HuH-7 (cell line): ENCODE measurements at places on chromosomes 16 and 17.
A peak's percentile ranks its signal among the peaks of the same experiment; 100 is the strongest.

GRCh38 chr16:68300734-68301459 is 9.8 kb downstream of the SLC7A6OS start:
- DNase-seq: no peak

DNA sequence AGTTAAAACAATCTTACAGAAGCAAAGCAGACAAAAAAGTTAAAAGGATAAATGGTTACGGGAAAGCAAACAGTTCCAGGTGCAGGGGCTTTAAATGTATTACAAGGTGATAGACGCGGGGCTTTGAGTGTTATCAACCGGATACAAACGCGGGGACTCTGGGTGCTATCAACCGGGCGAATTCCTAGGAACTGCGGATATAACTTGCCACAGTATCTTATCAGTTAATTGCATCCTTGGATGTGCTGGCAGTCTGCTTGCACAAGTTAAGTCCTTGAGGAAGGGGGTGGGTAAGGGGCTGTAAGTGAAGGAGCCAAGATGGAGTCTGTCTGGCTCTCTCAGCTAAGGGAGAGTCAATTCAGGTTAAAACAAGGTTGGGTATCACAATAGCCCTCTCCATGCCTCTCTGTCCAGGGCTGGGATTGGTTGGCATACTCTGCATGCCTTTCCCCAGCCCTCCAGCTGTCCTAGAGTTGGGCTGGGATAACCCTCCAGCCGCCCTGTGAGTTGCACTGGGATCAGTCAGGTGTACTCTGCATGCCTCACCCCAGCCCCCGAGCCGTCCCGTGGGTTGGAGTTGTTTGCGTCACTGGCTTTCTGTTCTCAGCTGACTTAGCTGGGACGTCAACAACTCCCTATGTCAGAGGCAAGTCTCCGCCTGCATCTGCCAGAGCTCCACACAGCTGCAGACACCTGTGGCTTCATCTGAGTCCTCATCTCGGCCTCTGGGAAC is 40.9 kb downstream of the TMEM235 start:
- DNase-seq: no peak

DNA sequence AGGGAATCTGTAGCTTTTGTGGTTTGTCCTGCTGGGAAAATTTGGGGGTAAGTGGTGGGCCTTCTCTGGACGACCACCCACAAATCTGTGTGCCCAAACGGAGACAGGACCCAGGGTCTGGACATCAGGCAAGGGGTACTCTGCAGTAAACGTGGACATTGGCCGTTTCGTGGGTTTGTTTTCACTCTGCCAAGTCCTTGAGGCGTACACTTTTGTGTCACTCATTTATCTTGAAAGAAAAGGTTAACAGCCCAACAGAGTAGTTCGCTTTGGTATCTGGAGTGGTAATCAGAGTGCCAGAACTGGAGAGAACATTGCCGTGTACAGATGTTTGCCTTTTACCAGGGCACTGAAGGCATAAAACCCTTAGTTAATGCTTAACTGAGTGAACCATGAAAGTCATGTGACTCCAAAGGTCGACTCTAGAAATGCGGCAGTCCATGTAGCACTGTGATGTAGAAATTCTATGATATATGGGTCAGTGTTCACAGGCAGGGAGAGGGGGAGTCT is 15.4 kb downstream of the NAA60 start:
- DNase-seq: peak; percentile 88

DNA sequence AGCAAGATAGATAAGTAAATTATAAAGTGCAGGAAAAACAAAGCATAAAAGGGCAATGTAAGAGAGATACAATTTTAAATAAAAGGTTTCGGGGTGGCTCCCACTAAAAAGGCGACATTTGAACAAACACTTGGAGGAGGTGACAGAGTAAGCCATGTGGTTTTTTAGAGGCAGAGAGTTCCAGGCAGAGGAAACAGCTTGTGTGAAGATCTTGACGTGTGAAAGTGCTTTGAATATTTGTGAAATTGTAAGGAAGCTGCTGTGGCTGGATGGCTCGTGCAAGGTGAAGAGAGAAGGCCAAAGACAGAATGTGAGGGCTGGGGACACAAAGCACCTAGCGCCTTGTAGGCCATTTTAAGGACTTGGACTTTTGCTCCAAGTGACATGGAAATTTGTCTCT is 28.6 kb upstream of the HYDIN start:
- no peak for DNase-seq

DNA sequence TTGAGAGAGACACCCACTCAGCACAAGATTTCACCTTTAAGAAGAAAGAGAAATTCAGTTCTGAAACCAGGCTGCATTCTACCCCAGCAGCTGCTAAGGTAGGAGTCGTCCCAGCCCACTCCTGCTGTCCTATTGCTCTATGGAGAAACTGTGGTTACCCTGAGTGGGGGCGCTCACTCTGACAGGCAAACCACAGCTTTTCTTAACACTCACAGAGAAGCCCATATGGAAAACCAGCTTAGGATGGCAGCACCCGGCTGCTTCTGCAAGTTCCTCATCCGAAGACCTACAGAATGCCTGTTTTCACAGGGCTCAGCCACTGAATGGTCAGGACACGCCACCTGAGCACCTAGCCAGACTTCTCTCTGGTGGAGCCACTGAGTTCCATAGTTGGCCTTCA is 7.5 kb downstream of the ATP5PD start:
- DNase-seq: no peak

GRCh38 chr17:17446666-17447155 is 30.1 kb upstream of the MED9 start:
- DNase-seq: no peak

DNA sequence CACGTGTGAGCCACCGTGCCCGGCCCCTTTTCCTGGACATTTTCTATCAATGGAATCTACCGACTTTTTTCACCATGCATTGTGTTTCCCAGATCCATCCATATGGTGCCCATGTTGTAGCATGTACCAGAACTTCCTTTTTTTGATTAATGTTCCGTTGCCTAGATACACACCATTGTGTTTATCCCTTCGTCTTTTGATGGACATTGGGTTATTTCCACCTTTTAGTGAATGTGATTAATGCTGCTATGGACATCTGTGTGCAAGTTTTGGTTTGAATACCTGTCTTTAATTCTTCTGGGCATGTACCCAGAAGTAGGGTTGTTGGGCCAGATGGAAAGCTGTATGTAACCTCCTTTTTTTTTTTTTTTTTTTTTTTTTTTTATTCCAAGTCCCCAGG is 79.8 kb downstream of the NT5M start:
- DNase-seq: no peak

DNA sequence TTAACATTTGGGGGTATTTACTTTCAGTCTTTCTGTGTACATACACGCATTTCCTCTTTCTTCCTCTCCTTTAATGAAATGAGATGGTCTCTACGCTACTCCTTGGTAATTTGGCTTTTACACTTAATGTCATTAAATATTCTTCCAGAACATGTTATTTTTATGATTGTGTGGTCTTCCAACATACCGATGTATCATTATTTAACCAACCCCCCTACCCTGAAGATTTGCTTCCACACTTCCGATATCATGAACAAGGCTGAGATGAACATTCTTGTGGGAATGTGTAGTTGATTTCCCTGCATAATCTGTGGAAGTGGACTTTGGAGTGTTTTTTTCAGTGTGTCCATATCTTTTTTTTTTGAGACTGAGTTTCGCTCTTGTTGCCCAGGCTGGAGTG is 2.3 kb upstream of the PGS1 start:
- no peak for DNase-seq

DNA sequence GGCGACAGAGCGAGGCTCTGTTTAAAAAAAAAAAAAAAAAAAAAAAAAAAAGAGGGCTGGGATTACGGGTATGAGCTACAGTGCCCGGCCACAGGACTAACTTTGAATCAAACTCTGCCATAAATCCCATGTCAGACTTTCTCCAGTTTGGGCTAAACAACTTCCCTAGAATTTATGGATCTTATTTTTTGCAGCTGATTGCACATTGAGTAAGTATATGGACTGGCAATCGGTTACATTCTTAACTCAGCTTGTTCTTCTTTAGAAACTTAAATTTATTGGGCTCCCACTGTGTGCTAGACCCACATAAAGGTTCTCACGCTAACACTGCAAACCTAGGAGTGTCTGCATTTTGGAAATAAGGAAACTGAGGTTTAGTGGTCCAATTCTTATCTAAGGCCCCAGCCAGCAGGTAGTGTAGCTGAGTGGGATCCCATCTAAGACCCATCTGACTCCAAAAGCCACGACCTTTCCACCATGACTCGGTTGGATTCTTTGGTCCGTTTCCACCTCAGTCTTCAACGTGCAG is 718 bp upstream of the CBFB start:
- DNase-seq: no peak

- DNase-seq: no peak
Observed at GRCh38 chr17:50037321-50038107, 18.4 kb upstream of the ITGA3 start.

- DNase-seq: no peak
Observed at GRCh38 chr17:48150597-48151001, 43.0 kb downstream of the SNX11 start.

DNA sequence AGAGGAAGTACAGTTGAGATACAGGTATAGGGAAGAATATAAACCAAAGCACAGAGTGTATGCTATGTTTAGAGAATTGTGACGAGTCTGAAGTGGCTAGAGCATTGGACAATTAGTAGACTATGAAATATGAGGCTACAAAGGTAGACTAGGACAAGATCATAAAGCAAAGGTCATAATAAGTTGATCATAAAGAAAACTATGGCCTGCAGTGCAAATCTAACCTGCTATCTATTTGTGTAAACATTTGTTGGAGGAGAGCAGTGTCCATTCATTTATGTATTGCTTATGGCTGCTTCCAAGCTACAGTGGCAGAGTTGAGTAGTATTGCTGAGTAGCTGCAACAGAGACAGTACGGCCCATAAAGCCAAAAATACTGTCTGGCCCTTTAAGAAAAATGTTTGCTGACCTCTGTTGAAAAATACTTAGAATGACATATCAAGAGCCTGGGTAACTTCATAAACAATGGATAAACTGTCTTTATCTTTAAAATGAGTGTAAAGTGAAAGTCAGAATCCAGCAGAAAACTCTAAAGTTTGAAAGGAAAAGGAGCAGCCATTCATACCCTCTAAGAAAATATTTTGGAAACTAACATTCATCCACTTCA is 14.5 kb upstream of the OR1E2 start:
- no peak for DNase-seq

GRCh38 chr17:80780381-80781198 is 211.1 kb upstream of the CHMP6 start:
- DNase-seq: no peak

GRCh38 chr16:58518083-58518979 is 3.0 kb downstream of the SETD6 start:
- no peak for DNase-seq

GRCh38 chr17:41682631-41683030 is 6.1 kb upstream of the EIF1 start:
- no peak for DNase-seq

- no peak for DNase-seq
Observed at GRCh38 chr17:50290933-50291332, 16.7 kb downstream of the TMEM92 start.

- no peak for DNase-seq
Observed at GRCh38 chr16:66886321-66886720, 6.0 kb downstream of the PDP2 start.

GRCh38 chr16:24953721-24954120 is 61.4 kb downstream of the ARHGAP17 start:
- DNase-seq: no peak

DNA sequence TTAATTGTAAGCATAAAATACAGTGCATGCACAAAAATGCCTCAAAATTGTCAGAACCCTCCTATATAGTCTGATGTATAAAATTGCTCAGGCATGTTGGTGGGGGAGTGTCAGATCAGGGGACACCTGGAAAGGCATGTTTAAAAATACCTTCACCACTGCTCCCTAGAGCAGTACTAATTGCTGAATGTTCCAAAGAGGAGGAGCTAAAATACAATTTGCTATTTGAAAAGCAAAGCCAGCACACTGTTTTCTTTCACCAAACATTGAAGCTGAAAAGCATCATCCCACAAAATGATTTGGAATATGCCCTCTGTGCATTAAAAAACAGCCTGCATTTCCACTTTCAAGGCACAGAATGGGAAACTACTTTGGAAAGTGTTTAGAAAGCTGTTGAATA is 2.6 kb downstream of the ADAMTS18 start:
- DNase-seq: no peak

GRCh38 chr17:75088465-75089417 is 987 bp downstream of the SLC16A5 start:
- DNase-seq: no peak

GRCh38 chr16:12203780-12204351 is 227.3 kb downstream of the SNX29 start:
- no peak for DNase-seq

- DNase-seq: no peak
Observed at GRCh38 chr16:78780808-78781207, 681.4 kb downstream of the WWOX start.

GRCh38 chr16:85524630-85525419 is 88.3 kb upstream of the GSE1 start:
- DNase-seq: peak; percentile 89

DNA sequence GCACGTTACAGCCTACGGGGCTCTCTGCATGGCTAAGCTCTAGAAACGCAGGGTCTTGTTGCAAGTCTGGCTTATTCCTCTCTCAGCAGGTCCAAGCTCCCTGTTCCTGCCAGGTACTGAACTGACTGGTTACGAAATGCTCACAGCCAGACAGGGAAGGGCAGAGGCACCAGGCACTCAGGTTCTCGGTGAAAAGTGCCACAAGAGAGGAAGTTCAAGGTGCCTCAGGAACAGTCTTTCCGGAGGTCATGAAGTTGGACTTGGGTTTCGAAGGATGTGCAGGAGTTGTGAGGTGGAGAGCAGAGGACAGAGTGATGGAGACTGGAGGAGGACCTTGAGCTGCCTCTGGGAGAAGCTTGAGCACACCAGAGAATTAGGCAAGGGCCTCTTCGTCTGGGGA is 124.7 kb upstream of the GSE1 start:
- no peak for DNase-seq

GRCh38 chr17:81161972-81162371 is 3.3 kb upstream of the PVALEF start:
- no peak for DNase-seq

- no peak for DNase-seq
Observed at GRCh38 chr16:77869997-77870813, 81.8 kb downstream of the VAT1L start.

DNA sequence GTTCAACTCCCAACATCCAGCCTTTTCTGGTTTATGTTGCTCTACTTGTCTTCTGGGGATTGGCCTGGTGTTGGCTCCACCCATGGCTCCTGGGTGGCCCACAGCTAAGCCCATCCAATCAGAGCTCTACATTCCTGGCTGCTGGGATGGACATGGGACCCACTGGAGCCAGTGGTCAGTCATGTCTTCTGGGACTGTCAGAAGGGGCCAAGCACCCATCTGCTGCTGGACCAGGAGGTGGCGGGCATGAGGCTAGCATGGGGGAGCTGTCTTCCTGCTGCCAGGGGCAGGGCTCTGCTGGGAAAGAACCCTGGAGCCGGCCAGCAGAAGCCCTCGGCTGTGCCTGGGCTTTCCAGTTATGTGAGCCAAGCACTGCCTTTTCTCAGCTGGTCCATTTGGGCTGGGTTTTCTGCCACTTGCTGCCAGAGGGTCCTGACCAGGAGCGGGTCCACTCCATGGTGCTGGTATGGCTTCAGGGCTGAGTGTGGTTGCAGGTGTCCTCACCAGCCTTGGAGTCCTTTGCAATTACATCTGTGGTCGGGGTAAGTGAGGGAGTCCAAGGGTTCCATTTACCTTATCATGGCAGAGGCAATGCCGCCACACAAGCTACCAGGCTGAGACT is 17.4 kb upstream of the ZNF469 start:
- no peak for DNase-seq

GRCh38 chr17:156094-156621 is 18.8 kb downstream of the SCGB1C2 start:
- DNase-seq: no peak

- DNase-seq: no peak
Observed at GRCh38 chr16:15811481-15812400, 45.1 kb downstream of the MYH11 start.

- DNase-seq: no peak
Observed at GRCh38 chr17:11555530-11555929, 42.7 kb upstream of the DNAH9 start.
